Activated CD8-positive, alpha-beta memory T cell treated with anti-CD3 and anti-CD28 coated beads for 4 hours (primary cell): ENCODE measurements at places on chromosomes 1 and 21.

DNA sequence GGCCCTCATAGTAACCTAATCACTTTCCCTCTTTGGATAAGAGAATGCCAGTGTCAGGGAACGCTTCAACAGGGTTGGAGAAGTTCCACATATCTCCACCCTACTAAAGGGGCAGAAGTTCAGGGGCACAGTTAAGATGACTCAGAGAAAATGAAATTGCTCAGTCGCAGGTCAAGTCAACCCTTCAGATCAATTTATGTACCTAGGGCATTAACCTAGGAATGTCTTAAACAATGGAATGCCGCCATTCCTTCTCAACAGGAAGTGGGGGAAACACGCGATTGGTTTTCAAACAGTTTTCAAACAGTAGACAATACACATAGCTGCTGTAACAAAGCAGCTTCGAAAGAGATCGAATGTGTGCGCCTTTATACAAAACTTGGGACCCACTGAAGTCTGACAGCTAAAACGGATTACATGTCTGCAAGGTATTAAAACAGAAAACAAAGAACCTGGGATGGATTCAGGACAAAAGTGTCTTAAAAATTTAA, 897 bp downstream of the SLC25A24 start:
- DNase-seq: no peak

- DNase-seq: no peak
Observed at GRCh38 chr1:3062616-3063378, 6.2 kb upstream of the PRDM16 start.

GRCh38 chr21:26503414-26503813, 69.7 kb downstream of the CYYR1 start:
- DNase-seq: no peak

- no peak for DNase-seq
Observed at GRCh38 chr1:110390692-110391245, at the start of gene SLC16A4. Gene SLC16A4 (minus strand): TSS chr1:110391026. CDS start chr1:110389323, 1,703 bp downstream.

DNA sequence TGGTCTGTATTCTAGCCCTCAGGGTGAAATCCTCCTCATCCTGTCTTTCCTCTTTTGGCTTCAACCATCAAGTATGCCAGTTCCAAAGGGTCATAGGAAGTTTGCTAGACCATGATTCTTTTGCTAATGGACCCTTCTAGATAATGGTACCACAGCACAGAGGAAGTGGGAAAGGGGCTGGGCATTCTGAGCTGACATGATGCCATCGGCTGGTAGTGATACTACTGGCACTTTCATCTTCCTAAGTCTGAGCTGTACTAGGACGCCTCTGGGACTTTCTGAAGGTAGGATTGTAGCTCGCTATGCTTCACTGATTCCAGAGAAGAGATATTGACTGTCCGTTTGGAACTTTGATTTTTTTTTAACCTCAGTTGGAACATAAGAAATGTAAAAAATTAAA, 11.4 kb downstream of the FASLG start:
- DNase-seq: no peak
